ENCODE measurements at places on chromosomes 3 and 15.

DNA sequence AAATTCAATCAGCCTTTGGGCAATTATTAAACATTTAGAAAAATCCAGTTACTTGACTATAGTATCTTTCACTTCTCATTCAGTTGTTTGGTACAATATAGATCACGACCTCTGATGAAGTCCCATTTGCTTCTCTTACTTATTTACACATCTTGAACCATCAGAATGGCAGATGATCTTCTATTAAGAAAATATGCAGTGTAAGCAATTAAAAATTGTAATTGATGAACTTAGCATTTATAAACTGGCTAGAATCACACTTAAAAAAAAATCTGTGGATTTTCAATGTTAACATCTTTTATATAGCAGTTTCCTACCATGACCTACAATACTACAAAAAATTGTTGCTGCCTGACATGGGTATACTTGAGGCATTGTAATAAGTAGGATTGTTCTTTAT, 395.5 kb upstream of the CNTN4 start:
- DNase-seq = no peak

- no peak for DNase-seq
Measured at GRCh38 chr15:92449476-92449875, 55.8 kb downstream of the ST8SIA2 start.

GRCh38 chr3:99332718-99333117, 305.7 kb upstream of the COL8A1 start:
- DNase-seq = no peak

- no peak for DNase-seq
Measured at GRCh38 chr3:43674345-43675085, 16.2 kb upstream of the ABHD5 start.

DNA sequence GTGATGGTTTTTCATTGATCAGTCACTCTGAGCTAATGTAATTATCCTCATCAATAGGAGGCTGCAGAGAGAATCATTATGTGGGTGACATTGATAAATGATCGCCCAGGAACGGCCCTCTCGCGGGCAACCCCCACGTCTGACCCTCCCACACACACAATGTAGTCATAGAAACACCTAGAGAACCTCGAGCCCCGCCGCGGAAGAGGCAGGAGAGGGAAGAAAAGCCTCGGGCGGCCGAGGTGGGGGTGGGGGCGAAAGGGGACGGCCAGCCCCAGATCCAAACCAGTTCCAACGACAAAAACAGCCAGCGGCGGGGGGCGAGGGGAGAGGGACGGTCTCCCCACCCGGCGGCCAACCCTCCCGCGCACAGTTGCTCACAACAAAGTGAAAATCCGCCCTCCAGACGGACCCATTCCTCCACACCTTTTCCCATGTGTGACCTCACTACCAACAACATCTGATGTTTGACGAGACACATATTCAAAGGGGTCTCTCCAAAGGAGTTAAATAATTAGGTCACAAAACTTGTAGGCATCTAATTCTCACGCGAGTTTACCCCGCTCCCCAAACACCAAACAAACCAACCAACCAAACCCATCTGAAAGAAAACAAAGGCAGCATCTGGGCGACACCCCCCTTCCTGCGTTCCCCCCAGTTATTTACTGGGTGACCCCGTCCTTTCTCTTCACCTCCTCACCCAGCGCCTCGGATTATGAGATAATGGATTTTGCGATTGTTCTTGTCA, 213.0 kb downstream of the MEIS2 start:
- DNase-seq = no peak
